ENCODE measurements at places on chromosomes 4 and X.

GRCh38 chr4:159598602-159599001 lies 495.7 kb downstream of the RAPGEF2 start:
- H3K36me3 ChIP-seq: no peaks in the 10 kb centered on the region
- H3K4me3 ChIP-seq: no peak overlapping the region
- H3K4me1 ChIP-seq: no peaks in the 10 kb centered on the region
- no peaks in the 10 kb centered on the region for H3K27me3 ChIP-seq
- DNase-seq: no peak
- H3K27ac ChIP-seq: no peak overlapping the region

GRCh38 chrX:35458142-35458541 lies 340.0 kb upstream of the MAGEB16 start:
- no peaks in the 10 kb centered on the region for H3K4me1 ChIP-seq
- no peak overlapping the region for H3K4me3 ChIP-seq
- no peaks in the 10 kb centered on the region for H3K36me3 ChIP-seq
- no peak for DNase-seq
- no peaks in the 10 kb centered on the region for H3K27me3 ChIP-seq

- H3K4me3 ChIP-seq: no peak overlapping the region
- DNase-seq: no peak
- no peaks in the 10 kb centered on the region for H3K36me3 ChIP-seq
- no peak overlapping the region for H3K27ac ChIP-seq
- no peaks in the 10 kb centered on the region for H3K4me1 ChIP-seq
Measured at GRCh38 chr4:130124066-130124465, 1028.1 kb downstream of the C4orf33 start.

- H3K27me3 ChIP-seq: no peaks in the 10 kb centered on the region
- H3K36me3 ChIP-seq: no peaks in the 10 kb centered on the region
- peaks cover 18% of the 10 kb centered on the region for H3K4me1 ChIP-seq
- no peak overlapping the region for H3K27ac ChIP-seq
- no peak for DNase-seq
Measured at GRCh38 chr4:10460313-10461047, 3.3 kb upstream of the ZNF518B start.

DNA sequence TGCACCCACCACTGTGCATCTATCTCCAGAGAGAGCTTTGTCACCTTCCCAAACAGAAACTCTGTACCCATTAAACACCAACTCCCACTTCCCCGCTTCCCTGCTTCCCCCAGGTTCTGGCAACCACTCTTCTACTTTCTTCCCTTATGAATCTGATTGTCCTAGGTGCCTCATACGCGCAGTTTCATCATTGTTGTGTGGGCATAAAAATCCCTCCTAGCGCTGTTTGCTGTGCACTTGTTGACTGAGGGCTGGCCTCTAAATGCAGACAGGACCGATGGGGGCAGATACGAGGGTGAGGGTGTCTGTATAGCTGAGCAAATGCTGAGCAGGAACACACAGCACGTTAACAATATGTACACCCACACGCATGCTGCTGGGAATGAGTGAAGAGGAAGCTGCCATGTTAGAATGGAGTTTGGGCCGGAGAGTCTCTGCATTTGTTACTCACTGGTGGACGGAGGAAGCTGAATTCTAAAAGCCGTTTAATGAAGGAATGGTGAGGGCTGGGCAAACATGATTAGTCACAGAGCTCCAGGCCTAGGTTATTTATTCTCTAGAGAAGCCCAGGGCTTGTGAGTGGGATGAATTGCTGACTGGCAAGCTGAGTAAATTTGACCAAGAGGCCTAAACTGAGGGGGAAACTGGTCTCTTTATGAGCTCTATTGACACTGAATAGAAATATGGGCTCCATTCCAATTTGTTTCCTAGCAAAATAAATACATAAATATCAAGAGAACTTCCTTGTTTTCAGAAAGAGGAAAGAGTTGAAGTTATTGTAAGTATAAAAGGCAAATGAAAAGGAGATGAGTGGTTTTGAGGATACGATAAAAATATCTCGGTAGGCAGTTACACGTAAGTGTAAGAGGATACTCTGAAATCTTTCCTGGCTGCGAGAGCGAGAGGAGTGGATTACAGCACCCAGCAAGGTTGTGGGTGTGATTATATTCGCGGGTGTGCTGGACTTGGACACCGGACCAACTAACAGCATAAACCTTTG lies 95.9 kb upstream of the RPS6KA3 start:
- DNase-seq: no peak
- no peaks in the 10 kb centered on the region for H3K36me3 ChIP-seq
- peaks cover 12% of the 10 kb centered on the region for H3K4me1 ChIP-seq
- no peak overlapping the region for H3K4me3 ChIP-seq
- peak overlapping the region; percentile 39 for H3K27ac ChIP-seq

DNA sequence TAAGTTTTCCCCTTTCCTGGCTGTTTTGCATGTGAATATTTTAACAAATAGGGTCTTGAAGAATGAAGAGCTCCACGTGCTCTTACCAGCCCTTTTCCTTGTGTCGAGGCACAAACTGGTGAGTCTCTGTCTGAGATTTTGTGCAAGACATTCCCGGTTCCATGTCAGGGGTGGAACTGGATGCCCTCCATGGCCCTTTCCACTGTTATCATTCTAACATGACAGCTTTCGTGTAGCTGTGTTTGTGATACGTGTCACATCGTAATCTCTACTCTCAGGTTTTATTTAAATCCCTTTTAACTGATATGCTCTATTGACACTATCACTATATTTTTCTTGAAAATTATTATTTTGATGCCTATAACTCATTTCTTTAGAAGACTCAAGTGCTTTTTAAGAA lies 130.4 kb downstream of the SORBS2 start:
- no peaks in the 10 kb centered on the region for H3K36me3 ChIP-seq
- no peak overlapping the region for H3K27ac ChIP-seq
- no peaks in the 10 kb centered on the region for H3K4me1 ChIP-seq
- H3K27me3 ChIP-seq: no peaks in the 10 kb centered on the region
- DNase-seq: no peak
- H3K4me3 ChIP-seq: no peak overlapping the region

DNA sequence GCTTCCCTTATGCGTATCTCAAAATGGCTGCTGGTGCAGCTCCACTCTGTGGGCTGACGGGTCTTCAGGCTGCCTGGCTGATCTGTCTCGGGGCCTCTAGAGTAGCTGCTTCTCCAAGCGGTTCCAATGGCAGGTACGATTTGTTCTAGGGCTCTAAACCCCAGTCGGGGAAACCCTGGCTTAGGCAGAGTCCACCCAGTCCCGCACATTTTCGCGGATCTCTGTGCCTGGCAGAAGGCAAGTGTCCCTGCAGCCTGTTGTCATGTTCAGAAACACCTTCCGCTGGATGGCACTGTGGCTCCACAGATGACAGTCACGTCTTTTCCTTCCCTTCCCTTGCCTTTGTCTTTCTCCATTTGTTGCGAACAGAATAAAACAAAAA lies 54.4 kb downstream of the NBDY start:
- H3K4me3 ChIP-seq: peak overlapping the region; percentile 48
- peaks cover 6% of the 10 kb centered on the region for H3K4me1 ChIP-seq
- DNase-seq: no peak
- peak overlapping the region; percentile 69 for H3K27ac ChIP-seq

DNA sequence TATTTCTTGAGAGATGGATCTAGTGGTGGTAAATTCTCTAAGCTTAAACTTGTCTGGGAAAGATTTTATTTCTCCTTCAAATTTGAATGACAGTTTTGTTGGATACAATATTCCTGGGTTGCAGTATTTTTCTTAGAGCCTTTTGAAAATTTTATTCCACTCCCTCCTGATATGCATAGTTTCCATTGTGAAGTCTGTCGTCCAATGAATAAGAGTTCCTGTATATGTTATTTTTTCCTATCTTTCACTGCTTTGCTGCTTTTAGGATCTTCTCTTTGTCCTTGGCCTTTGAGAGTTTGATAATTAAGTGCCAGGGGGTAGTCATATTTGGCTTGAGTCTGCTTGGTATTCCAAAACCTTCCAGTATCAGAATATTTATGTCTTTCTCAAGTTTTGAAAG lies 1156.4 kb upstream of the AGA start:
- H3K4me1 ChIP-seq: no peaks in the 10 kb centered on the region
- H3K27me3 ChIP-seq: no peaks in the 10 kb centered on the region
- H3K27ac ChIP-seq: no peak overlapping the region
- DNase-seq: no peak
- no peak overlapping the region for H3K4me3 ChIP-seq

- no peaks in the 10 kb centered on the region for H3K27me3 ChIP-seq
- no peak overlapping the region for H3K4me3 ChIP-seq
- no peak for DNase-seq
- H3K27ac ChIP-seq: no peak overlapping the region
- H3K4me1 ChIP-seq: no peaks in the 10 kb centered on the region
Measured at GRCh38 chrX:37646254-37646653, 39.3 kb upstream of the XK start.

- H3K27me3 ChIP-seq: no peaks in the 10 kb centered on the region
- no peak for DNase-seq
- no peaks in the 10 kb centered on the region for H3K4me1 ChIP-seq
Measured at GRCh38 chr4:38523524-38524448, 140.2 kb upstream of the KLF3 start.

- H3K27me3 ChIP-seq: no peaks in the 10 kb centered on the region
- H3K4me3 ChIP-seq: no peak overlapping the region
Measured at GRCh38 chrX:119738742-119739141, 19.6 kb upstream of the SOWAHD start.

- no peak for DNase-seq
- H3K4me3 ChIP-seq: no peak overlapping the region
- no peaks in the 10 kb centered on the region for H3K36me3 ChIP-seq
- H3K27ac ChIP-seq: no peak overlapping the region
Measured at GRCh38 chr4:31620476-31620875, 900.3 kb downstream of the PCDH7 start.

GRCh38 chr4:105414316-105414715 lies 59.5 kb downstream of the PPA2 start:
- H3K36me3 ChIP-seq: peaks cover 3% of the 10 kb centered on the region
- no peak for DNase-seq
- H3K4me3 ChIP-seq: no peak overlapping the region
- no peaks in the 10 kb centered on the region for H3K4me1 ChIP-seq
- no peak overlapping the region for H3K27ac ChIP-seq

DNA sequence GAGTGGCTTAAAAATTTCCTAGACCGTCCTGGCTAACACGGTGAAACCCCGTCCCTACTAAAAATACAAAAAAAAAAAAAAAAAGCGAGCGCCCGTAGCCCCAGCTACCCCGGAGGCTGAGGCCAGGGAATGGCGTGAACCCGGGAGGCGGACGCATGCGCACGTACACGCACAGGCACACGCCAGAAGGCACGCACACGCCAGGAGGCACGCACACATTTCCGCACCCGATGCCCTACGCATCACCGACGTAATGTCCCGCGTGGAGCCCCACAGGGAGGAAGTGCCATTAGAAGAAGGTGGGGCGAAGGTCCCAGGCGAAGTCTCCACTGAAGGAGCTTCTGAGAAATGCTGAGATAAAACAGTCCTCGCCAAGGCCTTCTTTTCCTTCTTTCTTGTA lies 41.4 kb downstream of the NLGN4X start:
- no peak overlapping the region for H3K4me3 ChIP-seq
- H3K36me3 ChIP-seq: no peaks in the 10 kb centered on the region
